SW 1271 (cell line): ENCODE measurements at places on chromosomes 16 and 17.

- DNase-seq: no peak
Measured at GRCh38 chr17:33602981-33603380, 309.9 kb upstream of the ASIC2 start.

DNA sequence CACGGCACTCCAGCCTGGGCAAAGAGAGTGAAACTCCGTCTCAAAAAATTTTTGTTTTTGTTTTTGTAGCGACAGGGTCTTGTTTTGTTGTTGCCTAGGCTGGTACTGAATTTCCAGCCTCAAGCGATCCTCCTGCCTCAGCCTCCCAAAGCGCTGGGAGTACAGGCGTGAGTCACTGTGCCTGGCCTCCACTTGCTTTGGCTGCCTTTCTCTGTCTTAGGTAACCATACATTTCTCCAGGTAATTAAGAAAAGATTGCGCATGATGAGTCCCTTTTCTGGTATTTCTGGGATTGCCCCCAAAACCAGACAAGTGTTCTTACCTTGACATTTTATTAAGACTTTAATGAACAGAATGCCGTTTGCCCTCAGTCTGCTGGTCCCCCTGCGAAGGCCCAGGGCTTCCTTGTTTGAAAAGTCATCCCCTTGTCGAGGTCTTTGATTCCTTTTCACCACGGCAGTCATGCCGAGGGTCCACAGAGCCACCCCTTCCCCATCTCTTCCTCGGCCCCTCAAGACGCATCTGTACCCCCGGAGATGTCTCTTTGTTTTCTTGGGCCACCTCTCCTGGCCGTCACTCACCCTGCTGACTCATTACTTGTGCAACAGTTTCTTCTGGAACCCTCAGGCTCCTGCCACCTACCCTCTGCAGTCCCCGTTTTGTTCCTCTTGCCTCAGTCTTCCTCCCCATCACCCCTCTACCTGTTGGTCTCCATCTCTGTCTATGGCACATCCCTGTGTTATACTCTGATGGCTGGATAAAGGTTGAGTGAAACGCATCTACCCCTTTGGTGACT lies 151.0 kb downstream of the SEC14L1 start:
- DNase-seq: no peak

GRCh38 chr16:67919622-67920221 lies 11.9 kb downstream of the CTRL start:
- DNase-seq: no peak

DNA sequence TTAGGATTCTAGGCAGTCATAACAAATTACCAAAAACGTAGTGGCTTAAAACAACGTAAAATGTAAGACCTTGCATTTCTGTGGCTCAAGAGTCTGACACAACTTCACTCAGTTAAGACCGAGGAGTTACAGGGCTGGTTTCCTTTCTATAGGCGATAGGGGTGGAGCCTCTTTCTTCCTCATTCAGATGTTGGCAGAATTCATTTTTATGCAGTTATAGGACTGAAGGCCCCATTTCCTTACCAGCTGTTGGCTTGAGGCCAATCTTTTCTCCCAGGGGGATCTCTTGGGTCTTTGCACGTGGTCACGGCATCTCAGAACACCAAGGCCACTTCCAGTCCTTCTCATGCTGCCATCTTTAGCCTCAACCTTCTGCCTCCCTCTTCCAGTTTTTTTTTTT lies 145.2 kb downstream of the KCNJ2 start:
- DNase-seq: no peak

GRCh38 chr17:69424287-69425041 lies 10.0 kb downstream of the MAP2K6 start:
- DNase-seq: no peak

DNA sequence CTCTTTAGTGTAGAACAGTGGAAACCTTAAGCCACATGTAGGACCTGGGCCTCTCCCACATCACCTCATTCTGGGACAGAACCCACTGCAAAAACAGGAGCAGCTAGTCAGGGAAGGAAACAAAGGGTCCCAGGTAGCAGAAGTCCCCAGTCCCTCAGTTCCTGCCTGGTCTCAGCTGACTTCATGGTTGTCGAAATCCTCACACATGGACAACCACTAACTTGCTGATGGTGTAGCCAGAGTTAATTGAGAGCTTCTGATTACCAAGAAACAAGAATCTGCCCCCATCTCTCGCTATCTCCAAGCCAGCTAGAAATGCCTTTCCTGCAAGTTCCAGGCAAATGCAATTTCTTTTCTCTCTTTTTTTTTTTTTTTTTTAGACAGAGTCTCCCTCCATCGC lies 3.6 kb upstream of the ARL5C start:
- DNase-seq: no peak

DNA sequence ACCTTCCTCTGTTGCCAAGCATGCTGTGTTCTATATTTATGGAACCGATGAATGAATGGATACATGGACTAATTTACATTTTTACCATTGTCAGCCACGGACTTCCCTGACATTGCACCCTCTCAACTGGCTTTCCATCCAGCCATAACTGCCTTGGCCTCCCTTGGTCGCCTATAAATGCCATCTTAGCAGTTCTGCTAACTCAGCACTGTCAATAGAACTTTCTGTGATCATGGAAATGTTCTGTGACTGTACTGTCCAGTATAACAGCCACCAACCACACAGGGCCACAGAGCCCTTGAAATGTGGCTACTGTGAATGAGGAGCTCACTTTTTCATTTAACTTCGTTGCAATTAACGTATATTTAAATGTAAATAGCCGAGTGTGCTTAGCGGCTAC lies 8.7 kb upstream of the BCO1 start:
- DNase-seq: no peak
